ENCODE measurements at places on chromosomes 4 and X.

DNA sequence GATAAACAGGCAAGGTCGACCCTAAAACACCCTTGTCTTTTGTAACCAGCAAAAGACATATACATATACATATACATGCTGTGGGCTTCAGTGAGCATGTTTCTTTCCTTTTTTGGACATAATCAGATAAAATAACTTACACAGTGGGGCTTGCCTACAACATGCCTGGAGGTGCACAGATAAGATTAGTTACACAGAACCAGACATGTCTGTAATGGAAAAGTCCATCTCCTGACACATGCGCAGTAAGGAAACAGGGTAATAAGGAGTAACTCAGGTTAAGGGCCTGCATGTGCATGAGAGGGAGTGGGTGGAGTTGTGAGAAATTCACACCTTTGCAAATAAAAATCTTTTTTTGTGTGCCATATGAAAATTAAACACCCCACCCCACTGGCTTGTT, 3.4 kb downstream of the UGT2A1 start:
- no peak for DNase-seq

- DNase-seq: no peak
These were observed 121.8 kb downstream of the COL4A6 start for GRCh38 chrX:108316456-108316855.

GRCh38 chr4:170400361-170400760, 310.6 kb upstream of the AADAT start:
- DNase-seq: no peak

DNA sequence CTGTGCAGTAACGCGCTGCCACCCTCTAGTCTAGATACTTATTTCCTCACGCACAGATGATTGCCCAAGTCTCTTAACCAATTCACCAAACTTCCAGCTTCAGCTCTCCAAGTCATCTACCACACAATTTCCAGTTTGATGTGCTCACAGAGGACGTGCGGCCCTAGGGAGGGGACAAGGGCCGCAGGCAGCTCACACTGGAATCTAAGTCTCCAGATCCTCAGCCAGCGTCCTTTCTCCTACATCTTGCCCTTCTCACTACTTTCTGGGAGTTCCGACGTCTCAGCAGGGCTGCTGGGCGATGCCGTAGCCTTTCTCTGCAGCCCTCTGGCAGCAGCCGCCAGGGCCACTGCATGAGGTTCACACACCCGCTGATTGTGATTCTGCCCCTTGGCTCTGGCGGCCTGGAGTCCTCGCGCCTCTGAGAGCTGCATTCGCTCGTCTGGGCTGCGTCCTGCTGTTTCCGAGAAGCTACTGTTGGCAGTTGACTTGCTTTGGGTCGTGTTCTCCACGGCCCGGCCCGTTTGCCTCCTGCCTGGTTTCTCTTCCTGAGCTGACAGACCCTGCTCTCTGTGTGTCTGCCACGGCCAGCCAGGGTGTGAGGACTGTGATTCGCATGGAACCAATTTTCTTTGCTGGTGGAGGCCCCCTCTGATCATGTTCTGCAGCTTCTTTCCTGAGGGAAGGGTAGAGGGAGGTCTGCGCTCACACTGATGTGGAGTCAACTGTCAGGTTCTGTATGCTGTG, 14.1 kb upstream of the TMEM131L start:
- DNase-seq: no peak

GRCh38 chr4:52915730-52916300, 53.7 kb downstream of the RASL11B start:
- no peak for DNase-seq

DNA sequence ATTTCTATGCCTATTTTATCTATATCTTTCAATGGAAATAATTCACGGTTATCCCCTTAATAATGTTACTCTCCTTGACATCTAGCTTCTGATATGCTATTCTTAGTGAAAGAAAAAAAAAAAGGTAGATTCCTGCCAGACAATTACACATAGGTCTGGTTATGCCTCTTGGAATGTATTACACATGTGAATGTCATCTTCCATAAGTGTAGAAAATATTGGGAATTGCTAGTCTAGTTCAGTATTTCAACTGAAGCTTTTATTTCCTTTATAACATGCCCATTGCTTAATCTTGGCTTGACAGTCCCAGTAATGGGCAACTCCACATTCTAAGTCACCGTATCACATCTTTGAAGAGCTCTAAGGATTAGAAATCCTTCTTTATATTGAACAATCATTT, 25.4 kb upstream of the PPP1R2C start:
- no peak for DNase-seq

- DNase-seq: no peak
These were observed 173.7 kb downstream of the RPA4 start for GRCh38 chrX:97057349-97057909.

Data from kidney capillary endothelial cell (primary cell).